HEK293T (cell line): ENCODE measurements at places on chromosomes 7 and 10.

- DNase-seq, result no peak
Measured at GRCh38 chr10:28215930-28216329, 86.9 kb downstream of the MPP7 start.

DNA sequence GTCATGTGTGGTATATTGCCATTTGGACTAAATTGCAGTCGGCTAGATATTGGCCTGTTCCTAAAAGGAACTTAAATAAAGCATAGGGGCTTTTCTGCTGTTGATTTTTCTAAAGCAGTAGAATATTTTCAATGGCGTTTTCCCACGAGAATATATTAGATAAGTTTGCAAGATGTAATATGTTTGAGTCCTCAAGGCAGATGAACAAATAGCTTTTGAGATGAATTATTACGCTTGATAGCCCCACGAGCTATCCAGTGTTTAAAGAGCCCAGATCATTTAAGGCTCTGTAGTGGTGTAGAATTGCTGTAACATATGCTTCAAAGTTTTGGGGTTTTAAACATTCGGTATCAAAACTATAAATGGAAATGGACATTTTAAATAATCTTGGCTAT lies 2.9 kb downstream of the CELF2 start:
- DNase-seq, result no peak

DNA sequence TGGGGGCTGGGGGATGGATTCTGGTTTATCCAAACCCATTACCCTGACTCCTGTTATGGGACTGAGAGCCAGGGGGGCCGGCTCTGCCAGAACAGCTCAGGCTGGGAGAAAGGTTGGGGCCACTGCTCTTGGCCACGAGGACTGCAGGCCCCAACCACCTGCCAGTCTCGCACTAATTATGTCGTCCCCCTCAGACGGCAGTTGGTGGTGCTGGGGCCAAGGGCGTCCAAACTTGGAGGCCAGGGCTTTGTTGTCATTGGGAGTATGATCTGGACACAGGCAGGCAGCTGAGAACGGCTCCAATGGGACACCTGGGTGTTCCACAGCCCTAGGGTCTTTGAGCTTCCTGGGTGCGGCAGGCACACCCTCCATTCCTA lies 34.7 kb downstream of the DRGX start:
- DNase-seq, result no peak

- peak; percentile 45 for DNase-seq
Measured at GRCh38 chr10:102313221-102313896, 68.0 kb downstream of the GBF1 start.

- DNase-seq, result no peak
Measured at GRCh38 chr7:131497454-131497853, 59.0 kb downstream of the PODXL start.

- no peak for DNase-seq
Measured at GRCh38 chr7:42232275-42232674, 4.7 kb downstream of the GLI3 start.

DNA sequence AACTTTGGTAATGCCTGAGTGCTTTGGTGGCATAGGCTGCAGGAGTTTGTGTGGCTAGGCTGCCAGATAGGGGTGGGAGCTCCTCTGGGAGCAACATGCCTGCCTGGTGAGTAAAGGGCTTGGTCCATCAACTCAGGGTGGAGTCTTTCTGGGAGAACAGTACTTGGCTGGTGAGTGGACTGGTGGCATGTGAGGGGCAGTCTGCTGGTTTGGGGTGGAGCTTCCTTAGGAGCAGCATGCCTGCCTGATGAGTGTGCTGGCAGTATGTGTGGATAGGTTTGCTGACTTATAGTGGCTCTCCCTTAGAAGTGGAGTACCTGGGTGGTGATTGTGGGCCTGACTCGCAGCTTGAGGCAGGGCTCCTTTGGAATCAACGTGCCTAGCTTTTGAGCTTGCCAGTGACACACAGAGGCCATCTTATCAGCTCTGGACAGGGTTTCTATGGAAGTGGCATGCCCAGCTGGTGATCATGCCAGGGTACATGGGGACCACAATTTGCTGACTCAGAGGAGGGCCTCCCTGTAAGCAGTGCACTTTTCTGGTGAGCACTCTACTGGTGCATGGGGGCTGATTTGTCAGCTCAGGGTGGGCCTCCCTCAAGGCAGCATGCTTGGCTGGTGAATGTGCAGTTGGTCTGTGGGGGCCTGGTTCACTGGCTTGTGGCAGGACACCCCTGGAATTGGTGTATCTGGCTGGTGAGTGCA lies 35.0 kb upstream of the SRI start:
- DNase-seq, result no peak

DNA sequence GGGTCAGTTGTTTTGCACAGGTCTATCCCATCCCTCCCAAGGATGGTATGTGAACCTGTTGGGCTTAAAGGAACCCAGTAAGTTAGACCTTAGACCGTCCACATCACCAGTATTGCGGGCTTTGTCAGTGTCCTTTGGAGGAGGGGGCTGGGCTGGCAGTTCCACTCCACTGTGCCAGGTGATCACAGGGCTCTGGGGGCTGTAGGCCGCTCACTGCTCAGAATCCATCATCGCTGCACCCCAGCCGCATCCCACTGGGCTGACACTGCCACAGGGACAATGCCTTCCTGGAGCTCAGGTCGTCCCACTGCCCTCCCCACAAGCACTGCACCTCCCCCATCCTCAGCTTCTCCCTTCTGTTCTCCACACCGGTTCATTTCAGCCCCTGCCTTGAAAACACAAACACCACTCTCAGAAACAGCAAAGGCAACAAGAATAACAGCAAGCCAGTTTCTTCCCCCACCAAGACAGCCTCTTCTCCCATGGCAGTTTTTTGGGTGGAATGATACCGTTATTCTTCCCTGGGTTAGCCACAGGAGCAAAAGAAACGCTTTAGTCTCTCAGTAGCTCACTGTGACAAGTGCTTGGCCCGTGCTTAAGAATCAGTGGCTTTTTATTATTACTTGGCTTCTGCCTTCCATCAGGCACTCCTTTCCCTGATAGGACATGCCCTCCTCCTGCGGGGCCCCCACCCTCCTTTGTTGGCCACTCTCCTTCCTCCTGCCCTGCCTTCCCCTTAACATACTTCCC lies 111.2 kb downstream of the GRK5 start:
- no peak for DNase-seq

- DNase-seq, result no peak
Measured at GRCh38 chr7:44801890-44802289, 5.4 kb downstream of the PPIA start.

DNA sequence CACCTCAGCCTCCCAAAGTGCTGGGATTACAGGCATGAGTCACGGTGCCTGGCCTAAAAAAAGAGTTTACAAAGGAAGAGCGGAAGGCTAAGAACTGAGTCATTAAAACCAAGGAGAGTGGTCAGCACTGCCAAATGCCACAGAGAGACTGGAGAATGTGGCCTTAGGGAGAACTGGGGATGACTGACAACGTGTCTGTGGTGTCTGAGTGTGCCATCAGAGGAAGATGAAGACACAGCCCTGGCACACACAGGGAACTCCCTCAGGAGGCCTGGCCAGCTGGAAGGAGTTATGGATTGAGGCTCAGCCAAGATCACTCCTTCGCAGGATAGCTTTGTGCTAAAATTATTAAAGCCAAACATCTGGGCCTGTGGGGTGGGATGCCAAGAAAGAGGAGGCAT lies 3.9 kb upstream of the INA start:
- DNase-seq, result no peak

GRCh38 chr10:33600381-33600780 lies 265.9 kb upstream of the NRP1 start:
- DNase-seq, result no peak

DNA sequence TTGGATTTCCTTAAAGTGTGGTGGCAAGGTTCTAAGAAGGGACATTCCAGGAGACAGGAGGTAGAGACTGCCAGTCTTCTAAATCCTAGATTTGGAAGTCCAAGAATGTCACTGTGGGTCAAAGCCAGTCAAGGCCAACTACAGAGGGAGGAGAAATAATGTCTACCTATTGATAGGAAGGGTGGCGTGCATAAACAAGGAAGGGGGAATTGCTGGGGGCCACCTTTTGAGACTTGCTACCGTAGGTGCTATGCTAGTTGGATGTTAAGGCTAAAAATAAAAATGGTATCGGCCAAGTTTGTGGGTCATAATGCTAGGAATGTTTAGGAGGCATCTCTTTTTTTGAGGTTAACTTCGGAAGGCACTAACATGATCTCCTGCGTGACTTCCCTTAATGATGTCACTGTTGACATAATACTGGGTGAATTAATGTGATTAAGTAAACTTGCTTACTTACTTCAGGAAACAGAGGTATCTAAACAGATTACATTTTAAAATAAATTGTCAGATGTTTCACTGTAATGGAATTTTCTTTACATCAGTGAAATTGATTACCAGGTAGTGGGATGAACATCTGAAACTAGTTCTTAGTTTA lies 4.8 kb downstream of the BTRC start:
- DNase-seq, result no peak

- DNase-seq, result no peak
Measured at GRCh38 chr10:122468307-122468925, 7.1 kb downstream of the HTRA1 start.

- DNase-seq, result peak; percentile 17
Measured at GRCh38 chr10:95693071-95693667, 558 bp downstream of the TCTN3 start.

DNA sequence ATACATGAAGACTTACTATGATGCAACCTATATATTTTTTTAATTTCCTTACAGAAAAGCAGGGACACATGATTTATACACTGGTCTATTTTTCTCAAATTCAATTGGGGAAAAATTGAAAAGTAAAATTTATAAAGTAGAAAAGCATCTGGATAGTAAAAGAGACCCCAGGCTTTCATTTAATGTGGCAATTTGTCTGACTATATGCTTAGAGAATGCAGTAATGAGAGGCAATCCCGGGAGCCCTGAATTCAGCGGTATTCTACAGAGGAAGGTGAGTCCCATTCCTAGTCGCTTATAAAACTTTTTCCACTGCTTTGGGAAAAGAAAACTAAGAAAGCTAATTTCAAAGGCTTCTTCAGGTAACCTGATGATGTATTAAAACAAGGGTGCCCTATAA lies 167.1 kb downstream of the SEMA3D start:
- DNase-seq, result no peak

DNA sequence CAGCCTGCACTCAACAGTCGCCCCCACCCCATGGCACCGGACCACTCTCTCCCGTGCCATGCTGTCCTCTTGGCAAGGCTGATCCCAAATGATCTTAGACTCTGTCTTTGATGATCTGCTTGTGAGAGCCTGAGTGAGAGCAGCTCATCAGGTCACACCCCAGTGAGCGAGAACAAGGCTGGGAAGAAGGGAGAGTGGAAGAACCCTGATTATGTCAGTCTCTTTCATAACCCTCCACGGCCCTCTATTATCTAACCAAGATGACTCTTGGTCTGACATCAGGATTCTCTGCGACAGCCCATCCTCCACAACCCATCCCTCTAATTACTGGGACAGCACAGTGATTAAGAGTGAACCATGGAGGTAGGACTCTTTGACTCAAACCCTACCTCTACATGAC lies 53.1 kb upstream of the C7orf33 start:
- DNase-seq, result no peak

DNA sequence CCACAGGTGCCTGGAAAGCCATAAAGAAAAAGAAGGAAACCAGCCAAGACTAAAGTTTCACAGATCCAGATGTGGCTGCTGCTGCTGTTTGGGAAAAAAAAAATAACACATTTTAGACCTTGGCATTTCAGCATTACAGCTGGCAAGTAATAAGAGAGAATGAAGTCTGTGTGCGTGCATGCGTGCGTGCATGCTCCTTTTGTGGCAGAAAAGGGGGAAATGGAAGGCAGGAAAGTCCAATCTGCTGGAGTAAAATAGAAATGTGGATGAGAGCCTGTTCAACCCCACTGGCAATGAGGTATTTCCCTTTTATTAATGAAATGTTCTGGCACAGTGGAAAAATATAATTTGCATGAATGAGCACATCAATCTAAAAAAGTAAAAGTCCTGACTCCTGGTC lies 137.0 kb upstream of the SEMA3A start:
- DNase-seq, result no peak

DNA sequence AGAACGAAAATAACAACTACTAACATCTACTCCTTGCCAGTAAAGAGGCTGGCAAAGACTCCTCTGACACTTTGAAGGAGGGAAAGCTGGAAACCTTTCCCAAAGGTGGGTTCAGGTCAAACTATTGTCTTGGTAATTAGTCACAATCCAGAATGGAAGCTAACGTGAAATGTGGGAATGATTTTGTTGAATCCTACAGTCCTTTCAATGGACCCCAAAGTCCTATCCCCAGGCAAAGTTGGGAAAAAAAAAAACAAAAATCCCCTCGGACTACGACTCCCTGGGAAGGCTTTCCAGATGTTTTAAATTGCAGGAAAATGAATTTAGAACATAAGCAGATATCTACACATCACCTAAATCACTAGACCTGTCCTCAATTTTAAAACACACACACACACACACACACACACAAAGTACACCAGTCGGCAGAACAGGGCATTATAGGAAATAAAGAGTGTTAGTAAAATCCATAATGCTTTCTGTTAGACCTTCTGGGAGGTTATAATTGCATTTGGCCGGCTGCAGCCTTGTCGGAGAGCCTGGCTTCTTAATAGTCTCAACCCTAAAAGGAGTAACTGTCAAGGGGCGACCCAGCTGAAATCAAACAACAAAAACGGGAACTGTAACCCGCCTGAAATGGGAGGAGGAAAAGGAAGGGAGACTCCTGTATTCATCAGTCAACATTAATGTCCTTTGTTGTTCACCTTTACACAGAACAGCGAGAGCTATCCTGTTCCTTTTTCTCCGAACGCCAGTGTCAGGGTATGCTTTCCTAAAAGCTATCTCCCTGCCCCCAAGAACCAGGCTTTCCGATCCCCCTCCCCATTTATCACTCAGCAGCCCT lies 1.5 kb downstream of the DOCK4 start:
- no peak for DNase-seq

GRCh38 chr10:126222736-126223511 lies 165.4 kb downstream of the ADAM12 start:
- no peak for DNase-seq

GRCh38 chr7:44225566-44226395 lies 25.0 kb downstream of the YKT6 start:
- DNase-seq, result no peak

GRCh38 chr7:43693687-43694398 lies 35.5 kb downstream of the COA1 start:
- DNase-seq, result no peak

- no peak for DNase-seq
Measured at GRCh38 chr7:38880035-38880434, 29.0 kb downstream of the VPS41 start.

GRCh38 chr10:100232101-100232500 lies 2.7 kb upstream of the CHUK start:
- no peak for DNase-seq
